ENCODE measurements at places on chromosomes 7 and 10. TPM values are rescaled to one million over a fixed set of nuclear protein-coding genes. Genes with fewer than 3 reads are reported as not detected.

- DNase-seq = peak; percentile 7
Measured at GRCh38 chr10:5656737-5657579, 9.4 kb downstream of the ASB13 start.

DNA sequence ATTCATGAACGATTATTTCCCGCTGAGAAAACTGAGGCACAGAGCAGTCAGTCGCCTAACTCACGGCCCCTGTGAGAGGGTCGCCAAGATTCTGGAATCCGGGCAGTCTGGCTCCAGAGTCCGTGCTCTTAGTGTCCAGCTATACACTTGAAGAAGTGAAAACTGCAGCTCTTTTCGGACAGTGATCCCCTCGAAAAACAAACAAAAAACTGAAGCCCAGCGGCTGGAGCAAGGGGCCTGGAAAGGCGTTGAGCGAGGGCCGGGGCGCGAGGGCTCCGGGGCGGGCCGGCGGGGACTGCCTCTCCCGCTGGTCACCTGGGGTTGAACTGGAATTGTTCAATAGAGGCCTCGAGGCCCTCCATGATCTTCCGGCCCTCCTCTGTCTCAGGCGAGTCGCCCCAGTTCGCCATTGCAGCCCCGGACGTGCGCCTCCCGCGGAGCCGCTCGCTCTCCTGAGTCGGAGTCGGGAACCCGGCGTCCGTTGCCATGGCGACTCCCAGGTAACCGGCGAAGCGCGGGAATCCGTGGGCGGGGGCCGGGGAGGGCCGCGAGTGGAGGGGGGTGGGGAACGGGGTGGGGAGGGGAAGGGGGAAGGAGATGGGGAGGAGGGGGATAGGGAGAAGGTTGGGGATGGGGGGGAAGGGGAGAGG is 881 bp downstream of the C10orf67 start:
- no peak for DNase-seq

The BPGM gene
- 16.7 TPM for total RNA-seq

The TMEM225B gene
- total RNA-seq = not detected

DNA sequence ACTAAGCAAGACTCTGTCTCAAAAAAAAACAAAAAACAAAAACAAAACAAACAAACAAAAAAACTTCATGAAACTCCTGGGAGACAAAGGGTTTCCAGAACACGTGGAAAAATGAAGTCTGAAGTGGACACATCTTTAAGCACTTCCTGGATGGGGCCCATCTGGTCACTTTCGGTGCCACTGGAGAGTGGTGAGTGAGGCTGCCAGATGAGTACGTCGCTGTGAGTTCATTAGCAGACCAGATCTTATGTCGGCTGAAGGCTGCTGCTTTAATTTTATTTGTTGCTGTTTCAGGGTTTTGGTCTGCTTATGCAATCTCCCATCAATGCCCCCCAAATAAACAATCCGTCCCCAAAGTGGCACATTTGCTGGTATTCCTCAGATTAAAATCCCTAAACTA is 64.4 kb downstream of the NPTX2 start:
- no peak for DNase-seq

- no peak for DNase-seq
Measured at GRCh38 chr7:73704640-73705550, 14.6 kb downstream of the STX1A start.

- no peak for DNase-seq
Measured at GRCh38 chr10:86642499-86642898, 11.8 kb upstream of the OPN4 start.

The MRC1 gene
- total RNA-seq = 26.0 TPM

The HOXA10 gene
- not detected for total RNA-seq

The RNF32 gene
- total RNA-seq = 0.79 TPM

The RBP4 gene
- 16.2 TPM for total RNA-seq

GRCh38 chr10:89426230-89426868 is 12.0 kb downstream of the IFIT5 start:
- no peak for DNase-seq

- no peak for DNase-seq
Measured at GRCh38 chr10:100823194-100823593, 77.8 kb downstream of the PAX2 start.
